ENCODE measurements at places on chromosomes 4 and X. TPM values are rescaled to one million over a fixed set of nuclear protein-coding genes. Genes with fewer than 3 reads are reported as not detected.

REPS2 gene
- total RNA-seq = 0.58 TPM

YIPF7 gene
- total RNA-seq = 0.47 TPM

DNA sequence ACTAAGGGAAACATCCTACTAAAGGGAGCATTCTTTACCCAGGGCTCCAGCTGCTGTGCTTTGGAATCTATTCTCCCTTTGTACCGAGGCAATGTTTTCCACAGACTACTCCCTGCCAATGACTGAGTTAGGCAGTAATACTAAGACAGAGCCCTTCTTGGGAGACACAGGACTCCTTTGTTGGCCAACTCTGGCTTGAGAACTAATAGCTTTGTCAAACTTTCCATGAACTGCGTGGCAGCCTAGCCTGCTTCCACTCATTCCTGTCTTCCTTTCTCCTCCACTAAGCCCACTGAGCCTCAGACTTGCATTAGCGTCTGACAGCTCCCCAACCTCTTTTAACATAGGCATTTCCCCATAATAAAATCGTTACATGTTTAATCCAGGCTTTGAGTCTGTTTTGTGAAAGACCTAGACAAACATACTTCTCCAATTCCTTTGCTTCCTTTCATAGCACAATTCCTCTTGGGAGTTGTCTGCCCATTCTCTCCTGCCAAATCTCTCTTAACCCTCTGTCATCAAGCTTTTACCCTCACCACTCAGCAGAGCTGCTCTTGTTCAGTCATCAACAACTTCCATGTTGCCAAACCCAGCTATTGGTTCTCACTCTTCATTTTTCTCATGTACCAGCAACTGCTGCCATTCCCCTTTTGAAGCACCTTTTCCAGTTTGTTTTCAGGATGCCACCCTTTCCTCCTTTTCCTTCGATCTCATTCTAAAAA is 300.3 kb upstream of the IGFBP7 start:
- H3K36me3 ChIP-seq = no peaks in the 10 kb centered on the region
- peaks cover 8% of the 10 kb centered on the region for H3K4me1 ChIP-seq
- DNase-seq = no peak
- no peak overlapping the region for H3K4me3 ChIP-seq
- H3K27me3 ChIP-seq = no peaks in the 10 kb centered on the region
- no peak overlapping the region for H3K27ac ChIP-seq

DNA sequence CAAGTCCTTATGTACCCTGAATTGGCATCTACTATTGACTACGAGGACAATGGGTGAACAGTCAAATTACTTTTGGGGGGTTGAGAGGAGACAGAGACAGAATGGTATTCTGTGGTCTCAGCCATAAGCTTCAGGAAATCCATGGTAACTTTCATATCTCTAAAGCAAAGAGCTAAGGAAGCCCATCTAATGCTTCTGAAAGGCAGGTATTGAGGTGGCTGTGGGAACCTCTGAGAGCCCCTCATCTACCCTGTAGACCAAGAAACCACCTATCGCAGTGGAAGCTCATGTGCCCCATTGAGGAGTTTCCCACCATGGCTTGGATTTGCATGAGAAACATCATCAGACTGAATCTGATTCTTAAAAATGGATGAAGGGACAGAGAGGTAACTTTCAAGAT is 23.1 kb upstream of the BMP2K start:
- no peaks in the 10 kb centered on the region for H3K4me1 ChIP-seq
- H3K4me3 ChIP-seq = no peak overlapping the region
- H3K27ac ChIP-seq = no peak overlapping the region
- DNase-seq = no peak
- no peaks in the 10 kb centered on the region for H3K27me3 ChIP-seq
- H3K36me3 ChIP-seq = no peaks in the 10 kb centered on the region

DNA sequence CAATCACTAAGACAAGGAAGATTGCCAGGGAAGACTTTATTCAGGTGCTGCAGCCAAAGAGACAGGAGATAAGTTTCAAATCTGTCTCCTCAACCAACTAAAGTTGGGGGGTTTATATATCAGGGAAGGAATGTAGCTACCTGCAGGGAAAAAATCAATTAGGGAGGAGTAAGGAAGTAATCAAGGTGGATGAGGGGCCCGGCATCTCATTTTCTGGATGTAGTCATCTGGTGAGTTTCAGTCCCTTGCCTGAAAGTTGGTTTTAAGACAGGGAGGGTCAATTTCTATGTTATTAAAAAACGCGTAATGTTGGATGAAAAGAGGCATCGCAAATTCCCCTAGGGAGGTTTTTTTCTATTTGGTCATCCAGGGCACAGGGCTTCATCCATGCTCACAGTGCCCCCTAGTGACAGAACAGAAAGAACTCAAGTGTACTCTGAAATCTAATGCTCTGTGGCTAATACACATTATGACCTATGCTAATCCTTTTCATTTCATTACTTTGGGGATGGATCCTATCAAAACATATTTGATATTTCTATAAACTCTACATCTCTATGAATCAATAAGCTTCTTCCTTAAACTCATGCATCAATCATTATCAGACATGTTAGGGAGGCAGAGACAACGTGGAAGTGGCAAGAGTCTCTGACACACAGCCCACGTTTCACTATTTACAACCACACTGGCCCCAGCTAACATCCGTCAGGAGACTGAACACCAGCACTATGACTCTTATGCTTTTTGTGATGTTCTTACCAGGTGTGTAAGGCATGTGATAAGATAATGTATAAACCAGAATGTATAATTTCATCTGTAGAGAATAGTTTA is 1577.0 kb upstream of the TENM3 start:
- DNase-seq = peak; percentile 44
- peaks cover 10% of the 10 kb centered on the region for H3K4me1 ChIP-seq
- H3K4me3 ChIP-seq = no peak overlapping the region
- no peaks in the 10 kb centered on the region for H3K27me3 ChIP-seq
- H3K27ac ChIP-seq = no peak overlapping the region
- H3K36me3 ChIP-seq = no peaks in the 10 kb centered on the region

DNA sequence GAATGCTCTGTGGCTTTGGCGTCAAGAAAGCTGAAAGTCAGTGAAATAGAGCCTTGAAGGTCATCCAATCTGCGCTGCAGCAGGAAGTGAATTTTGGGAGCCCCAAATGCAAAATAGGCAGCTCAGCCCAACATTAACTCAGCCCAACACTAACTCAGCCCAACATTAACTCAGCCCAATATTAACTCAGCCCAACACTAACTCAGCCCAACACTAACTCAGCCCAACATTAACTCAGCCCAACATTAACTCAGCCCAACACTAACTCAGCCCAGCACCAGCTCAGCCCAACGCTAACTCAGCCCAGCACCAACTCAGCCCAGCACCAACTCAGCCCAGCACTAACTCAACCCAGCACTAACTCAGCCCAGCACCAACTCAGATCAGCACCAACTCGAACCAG is 71.5 kb downstream of the SORBS2 start:
- H3K27me3 ChIP-seq = no peaks in the 10 kb centered on the region
- H3K4me1 ChIP-seq = peaks cover 55% of the 10 kb centered on the region
- DNase-seq = no peak
- H3K27ac ChIP-seq = peak overlapping the region; percentile 63
- no peak overlapping the region for H3K4me3 ChIP-seq

GRCh38 chrX:96989830-96990571 is 106.3 kb downstream of the RPA4 start:
- peaks cover 9% of the 10 kb centered on the region for H3K4me1 ChIP-seq
- no peak for DNase-seq
- H3K27ac ChIP-seq = no peak overlapping the region
- no peaks in the 10 kb centered on the region for H3K27me3 ChIP-seq
- no peak overlapping the region for H3K4me3 ChIP-seq

CFI gene
- total RNA-seq = not detected

DNA sequence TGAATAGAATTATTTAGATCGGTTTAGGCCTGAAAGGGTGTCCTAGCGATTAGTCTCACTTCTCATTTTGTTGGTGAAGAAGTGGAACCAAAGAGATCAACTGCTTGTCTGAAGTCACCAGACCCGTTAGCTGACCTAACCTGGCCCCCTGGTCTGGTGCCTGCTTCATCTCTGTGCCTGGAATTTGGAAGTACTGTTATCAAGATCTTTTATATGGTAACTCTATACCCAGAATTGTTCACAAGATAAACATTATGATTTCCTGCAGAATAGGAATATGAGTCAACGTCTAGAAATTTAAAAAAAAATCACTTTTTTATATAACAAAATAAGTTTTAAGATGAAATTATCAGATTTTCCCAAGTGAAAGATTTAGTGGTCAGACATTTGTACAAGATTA is 37.2 kb downstream of the LRP2BP start:
- H3K4me1 ChIP-seq = no peaks in the 10 kb centered on the region
- no peak overlapping the region for H3K4me3 ChIP-seq
- H3K36me3 ChIP-seq = peaks cover 8% of the 10 kb centered on the region
- H3K27ac ChIP-seq = no peak overlapping the region

DNA sequence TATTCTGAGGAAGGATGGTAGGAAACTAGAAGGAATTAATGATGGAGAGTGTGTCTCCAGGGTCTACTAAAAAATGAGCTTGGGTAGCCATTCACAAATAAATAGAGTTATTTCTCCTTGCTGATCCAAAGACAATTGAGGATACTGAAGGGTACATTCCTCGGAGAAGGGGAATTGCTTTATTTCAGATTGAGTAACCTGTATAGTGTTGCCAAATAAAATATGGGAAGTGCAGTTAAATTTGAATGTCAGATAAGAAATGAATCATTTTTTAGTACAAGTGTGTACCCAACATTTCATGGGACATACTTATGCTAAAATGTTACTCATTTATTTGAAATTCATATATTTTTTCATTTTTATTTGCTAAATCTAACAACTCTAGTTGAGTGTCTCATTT is 16.0 kb upstream of the VSIG1 start:
- H3K36me3 ChIP-seq = no peaks in the 10 kb centered on the region
- no peak overlapping the region for H3K27ac ChIP-seq
- DNase-seq = no peak
- H3K4me3 ChIP-seq = no peak overlapping the region
- no peaks in the 10 kb centered on the region for H3K4me1 ChIP-seq
- H3K27me3 ChIP-seq = no peaks in the 10 kb centered on the region

Measured in neural crest cell (in vitro differentiated cells).